ENCODE measurements at places on chromosomes 16 and 17. TPM values are rescaled to one million over a fixed set of nuclear protein-coding genes. Genes with fewer than 3 reads are reported as not detected.

DNA sequence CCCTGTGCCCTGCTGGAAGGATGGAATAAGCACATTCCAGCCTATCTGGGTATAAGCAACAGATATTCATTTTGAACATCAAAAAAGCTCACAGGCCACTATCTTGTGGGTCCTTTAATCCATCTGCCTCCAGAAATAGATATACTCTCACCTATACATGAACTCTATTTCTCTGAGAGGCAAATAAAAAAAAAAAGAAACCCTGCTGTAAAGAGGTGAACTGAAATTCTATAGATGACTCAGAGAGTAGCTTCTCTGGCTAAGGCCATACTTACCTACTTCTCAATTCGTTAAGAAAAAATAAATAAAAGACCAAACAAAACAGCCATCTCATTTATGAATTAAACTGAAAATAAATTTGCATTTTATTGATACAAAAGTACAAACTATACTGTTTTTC is 86.3 kb downstream of the DYNLRB2 start:
- no peaks in the 10 kb centered on the region for H3K27me3 ChIP-seq

DNA sequence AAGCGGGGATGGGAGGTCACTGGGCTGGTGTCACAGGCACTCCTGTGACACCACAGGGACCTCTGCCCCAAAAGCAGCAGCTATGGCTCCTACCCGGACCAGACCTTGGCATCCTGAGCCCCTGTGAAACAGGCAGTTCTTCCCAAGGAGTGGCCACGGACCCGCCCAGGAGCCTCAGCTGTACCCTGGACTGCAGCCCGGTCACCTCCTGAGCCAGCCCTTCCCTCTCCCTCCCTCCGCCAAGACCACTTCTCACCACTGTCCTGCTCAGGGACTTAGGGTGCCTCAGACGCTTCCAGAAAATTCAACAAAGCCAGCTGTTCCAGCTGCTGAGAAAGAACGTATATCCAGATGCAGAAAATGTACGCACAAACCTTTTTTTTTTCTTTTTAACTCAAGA is 13.9 kb upstream of the NCBP3 start:
- H3K4me3 ChIP-seq, result no peak overlapping the region
- no peaks in the 10 kb centered on the region for H3K36me3 ChIP-seq
- H3K27me3 ChIP-seq, result no peaks in the 10 kb centered on the region
- no peak for DNase-seq
- H3K4me1 ChIP-seq, result no peaks in the 10 kb centered on the region
- no peak overlapping the region for H3K27ac ChIP-seq

The CCL4 gene
- total RNA-seq, result 2.0 TPM

GRCh38 chr16:47236716-47237115 is 93.0 kb upstream of the NETO2 start:
- H3K36me3 ChIP-seq, result no peaks in the 10 kb centered on the region
- no peak for DNase-seq
- H3K27ac ChIP-seq, result no peak overlapping the region
- H3K4me1 ChIP-seq, result no peaks in the 10 kb centered on the region
- no peaks in the 10 kb centered on the region for H3K27me3 ChIP-seq
- no peak overlapping the region for H3K4me3 ChIP-seq

- H3K4me1 ChIP-seq, result no peaks in the 10 kb centered on the region
- no peak overlapping the region for H3K4me3 ChIP-seq
- no peak overlapping the region for H3K27ac ChIP-seq
- no peaks in the 10 kb centered on the region for H3K36me3 ChIP-seq
- no peaks in the 10 kb centered on the region for H3K27me3 ChIP-seq
These were observed 115.9 kb downstream of the DYNLRB2 start for GRCh38 chr16:80656711-80657150.

DNA sequence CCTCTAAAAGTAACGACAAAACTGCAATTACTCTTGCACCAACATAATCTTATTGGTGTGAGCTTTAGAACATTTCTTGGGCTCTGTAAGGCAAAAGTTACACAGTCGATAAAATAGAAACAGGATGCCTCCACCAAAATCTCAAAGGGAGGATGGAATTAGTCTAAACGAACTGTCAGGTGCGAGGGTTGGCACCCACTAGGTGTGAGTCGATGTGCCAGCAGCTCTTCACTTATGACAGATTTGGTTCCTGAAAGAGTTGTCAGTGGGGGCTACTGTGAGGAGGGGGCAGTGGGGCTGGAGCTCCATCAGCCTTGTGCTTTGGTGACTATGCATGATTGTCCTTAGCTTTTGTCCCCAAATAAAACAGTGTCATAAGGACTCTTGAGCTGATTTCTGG is 422.9 kb downstream of the TMEM114 start:
- H3K27ac ChIP-seq, result no peak overlapping the region
- H3K4me1 ChIP-seq, result no peaks in the 10 kb centered on the region
- no peak overlapping the region for H3K4me3 ChIP-seq
- H3K36me3 ChIP-seq, result no peaks in the 10 kb centered on the region

The TMED6 gene
- 1.4 TPM for total RNA-seq

GRCh38 chr17:73485130-73485529 is 159.1 kb downstream of the SDK2 start:
- no peak overlapping the region for H3K4me3 ChIP-seq
- no peak for DNase-seq
- peaks cover 1% of the 10 kb centered on the region for H3K4me1 ChIP-seq
- no peaks in the 10 kb centered on the region for H3K27me3 ChIP-seq

DNA sequence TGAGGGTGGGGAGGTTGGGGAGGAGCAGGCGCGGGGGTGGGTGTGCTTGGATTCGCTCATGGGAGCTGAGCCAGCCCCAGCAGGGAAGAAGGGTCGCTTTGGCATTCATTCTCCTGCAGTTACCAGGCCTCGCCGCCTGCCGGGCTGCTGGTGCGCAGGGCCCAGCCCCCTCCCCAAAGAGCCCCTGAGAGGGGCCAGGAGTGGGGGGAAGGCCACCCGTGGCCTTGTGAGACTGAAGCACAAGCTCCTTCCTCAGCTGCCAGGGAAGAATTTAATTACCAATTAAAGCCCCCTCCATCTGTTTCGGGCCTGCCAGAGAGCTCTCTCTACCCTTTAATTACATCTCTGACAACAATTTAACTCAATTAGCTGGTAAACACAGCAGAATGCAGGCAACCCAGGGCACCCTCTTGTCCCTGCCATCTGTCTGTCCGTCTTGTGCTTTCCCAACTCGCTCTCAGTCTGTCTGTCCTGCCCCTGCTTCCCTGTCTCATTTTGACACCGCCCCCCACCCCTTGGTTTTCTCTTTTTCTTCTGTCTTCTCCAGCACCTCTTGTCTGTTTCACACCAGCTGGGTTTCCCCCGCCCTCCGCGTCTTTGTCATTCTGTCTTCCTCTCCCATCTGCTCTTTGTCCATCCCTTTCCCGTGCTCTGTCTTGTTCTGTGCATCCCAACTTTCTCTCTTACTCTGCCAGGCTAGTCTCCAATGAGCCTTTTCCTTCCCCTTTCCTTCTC is 32.7 kb downstream of the CDK5RAP3 start:
- no peak overlapping the region for H3K4me3 ChIP-seq
- H3K27me3 ChIP-seq, result no peaks in the 10 kb centered on the region
- DNase-seq, result no peak
- no peak overlapping the region for H3K27ac ChIP-seq

The CTRB2 gene
- 28.7 TPM for total RNA-seq

The HERPUD1 gene
- 192 TPM for total RNA-seq
